ENCODE measurements at places on chromosomes 12 and 14.

- no peak for DNase-seq
These were observed 18.9 kb downstream of the DYRK2 start for GRCh38 chr12:67667276-67668073.

GRCh38 chr14:31206536-31207286 is 882 bp downstream of the HECTD1 start:
- no peak for DNase-seq

DNA sequence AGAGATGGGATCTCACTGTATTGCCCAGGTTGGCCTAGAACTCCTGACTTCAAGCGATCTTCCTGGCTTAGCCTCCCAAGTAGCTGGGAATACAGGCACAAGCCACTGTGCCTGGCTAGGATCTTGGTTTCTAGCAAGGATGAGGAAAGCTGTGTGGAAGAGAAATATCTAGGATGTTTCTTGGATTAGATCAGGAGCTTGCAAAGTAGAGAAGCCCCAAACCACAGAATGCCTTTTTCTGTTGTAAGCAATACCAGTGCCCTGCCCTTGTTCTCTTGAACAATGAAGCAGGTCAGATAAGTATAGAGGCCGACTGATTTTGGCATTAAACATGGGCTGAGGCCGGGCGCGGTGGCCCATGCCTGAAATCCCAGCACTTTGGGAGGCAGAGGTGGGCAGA is 44.3 kb upstream of the STRN3 start:
- no peak for DNase-seq

DNA sequence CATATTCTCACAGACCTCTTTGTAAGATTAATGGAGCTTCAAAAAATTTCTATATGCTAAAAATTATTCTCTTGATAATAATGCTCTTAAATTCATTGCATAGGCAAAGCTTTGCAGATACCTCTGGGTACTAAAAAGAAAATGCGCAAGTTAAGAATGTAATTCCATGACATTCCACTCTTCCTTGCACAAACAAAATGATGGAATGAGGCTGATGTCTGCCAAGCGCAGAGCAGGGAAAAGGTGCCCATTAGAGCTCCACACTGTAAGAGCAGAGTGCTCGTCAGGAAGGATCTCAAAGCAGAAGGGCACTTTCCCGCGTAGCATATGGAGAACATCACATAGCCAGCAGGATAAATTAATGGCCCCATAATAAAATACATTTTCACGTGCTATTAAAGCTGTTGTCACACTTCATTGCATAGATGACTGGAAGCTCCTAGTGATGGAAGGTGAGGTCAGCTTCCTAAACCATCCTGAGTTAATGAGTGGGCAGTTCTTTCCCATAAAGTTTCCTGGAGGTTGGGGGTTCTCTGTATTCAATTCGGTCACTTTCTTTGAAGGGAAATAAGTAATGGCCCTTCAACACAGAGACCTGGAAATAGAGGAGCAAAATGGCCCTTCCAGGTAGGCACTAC is 1058.9 kb downstream of the GALC start:
- DNase-seq, result no peak

DNA sequence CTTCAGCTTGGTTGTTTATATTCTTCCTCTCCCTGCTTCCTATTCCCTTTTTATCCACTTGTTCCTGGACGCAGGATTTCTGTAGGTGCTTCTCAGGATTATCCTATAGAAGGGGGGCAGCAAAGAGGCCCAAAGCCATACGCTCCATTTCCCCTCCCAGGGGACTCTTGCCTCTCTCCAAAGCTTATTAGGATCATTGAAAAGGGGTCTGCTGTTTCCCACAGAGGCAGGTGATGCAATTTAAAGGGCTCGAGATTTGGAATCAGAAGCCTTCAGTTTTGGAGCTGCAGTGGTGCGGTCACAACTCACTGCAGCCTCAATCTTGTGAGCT is 31.5 kb upstream of the SYNDIG1L start:
- DNase-seq, result no peak

GRCh38 chr12:6550294-6551062 is 5.4 kb downstream of the IFFO1 start:
- DNase-seq, result no peak

- no peak for DNase-seq
These were observed 84.6 kb downstream of the VCPKMT start for GRCh38 chr14:50031602-50032313.

- DNase-seq, result no peak
These were observed 13.2 kb upstream of the KRT78 start for GRCh38 chr12:52862023-52862422.

DNA sequence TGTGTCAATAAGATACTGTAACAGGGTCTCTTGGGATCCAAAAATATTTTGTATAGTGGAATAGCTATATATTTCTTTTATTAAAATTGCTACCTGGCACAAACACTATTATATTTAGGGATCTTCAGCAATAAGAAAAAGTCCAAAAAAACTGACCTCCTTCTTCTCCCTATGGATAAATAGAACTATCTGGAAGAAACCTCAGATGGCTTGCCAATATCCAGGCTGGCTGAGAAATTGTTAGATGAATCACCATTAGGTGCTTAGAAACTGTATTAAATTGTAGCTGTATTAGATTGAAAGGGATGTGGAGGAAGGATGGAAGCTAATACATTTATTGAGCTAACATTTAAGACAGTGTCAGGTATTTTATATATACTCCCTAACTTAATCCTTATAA is 66.0 kb downstream of the SLC38A6 start:
- DNase-seq, result no peak

- DNase-seq, result no peak
These were observed 1.0 kb upstream of the RPS6KL1 start for GRCh38 chr14:74924061-74924460.

DNA sequence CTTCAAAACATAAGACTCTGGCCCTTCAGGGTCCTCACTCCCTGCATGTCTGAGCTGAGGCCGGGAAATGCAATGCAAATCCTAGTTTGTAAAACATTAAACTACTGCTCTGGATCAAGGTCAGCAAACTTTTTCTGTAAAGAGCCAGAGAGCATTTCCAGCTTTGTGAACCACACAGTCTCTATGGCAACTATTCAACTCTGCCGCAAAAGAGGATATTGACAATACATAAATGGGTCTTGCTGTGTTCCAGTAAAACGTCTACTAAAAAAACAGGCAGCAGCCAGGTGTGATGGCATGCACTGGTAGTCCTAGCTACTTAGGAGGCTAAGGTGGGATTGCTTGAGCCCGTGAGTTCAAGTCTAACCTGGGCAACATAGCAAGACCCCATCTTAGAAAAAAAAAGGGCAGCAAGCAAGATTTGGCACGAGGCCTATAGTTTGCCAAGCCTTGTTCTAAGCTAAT is 22.3 kb downstream of the DDX24 start:
- no peak for DNase-seq

GRCh38 chr12:120999191-121000120 is 16.8 kb downstream of the C12orf43 start:
- no peak for DNase-seq

DNA sequence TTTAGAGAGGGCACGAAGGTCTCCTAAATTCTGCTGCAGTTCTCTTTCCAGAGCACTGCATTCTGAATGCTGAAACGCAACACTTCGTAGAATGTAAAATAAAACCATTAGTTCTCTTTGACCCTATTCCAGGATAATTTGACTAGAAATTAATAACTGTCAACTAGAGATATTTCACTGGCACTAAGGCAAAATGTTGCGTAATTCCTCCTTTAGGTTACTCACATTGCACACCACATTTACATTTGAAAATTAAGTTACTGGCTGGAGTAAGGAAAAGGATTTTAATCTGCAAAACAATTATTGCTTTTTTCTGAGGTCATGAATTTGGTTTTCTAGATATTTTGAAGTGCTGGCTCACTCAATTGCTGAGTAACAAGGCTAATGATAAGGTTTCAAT is 58.0 kb upstream of the TRHDE start:
- no peak for DNase-seq

DNA sequence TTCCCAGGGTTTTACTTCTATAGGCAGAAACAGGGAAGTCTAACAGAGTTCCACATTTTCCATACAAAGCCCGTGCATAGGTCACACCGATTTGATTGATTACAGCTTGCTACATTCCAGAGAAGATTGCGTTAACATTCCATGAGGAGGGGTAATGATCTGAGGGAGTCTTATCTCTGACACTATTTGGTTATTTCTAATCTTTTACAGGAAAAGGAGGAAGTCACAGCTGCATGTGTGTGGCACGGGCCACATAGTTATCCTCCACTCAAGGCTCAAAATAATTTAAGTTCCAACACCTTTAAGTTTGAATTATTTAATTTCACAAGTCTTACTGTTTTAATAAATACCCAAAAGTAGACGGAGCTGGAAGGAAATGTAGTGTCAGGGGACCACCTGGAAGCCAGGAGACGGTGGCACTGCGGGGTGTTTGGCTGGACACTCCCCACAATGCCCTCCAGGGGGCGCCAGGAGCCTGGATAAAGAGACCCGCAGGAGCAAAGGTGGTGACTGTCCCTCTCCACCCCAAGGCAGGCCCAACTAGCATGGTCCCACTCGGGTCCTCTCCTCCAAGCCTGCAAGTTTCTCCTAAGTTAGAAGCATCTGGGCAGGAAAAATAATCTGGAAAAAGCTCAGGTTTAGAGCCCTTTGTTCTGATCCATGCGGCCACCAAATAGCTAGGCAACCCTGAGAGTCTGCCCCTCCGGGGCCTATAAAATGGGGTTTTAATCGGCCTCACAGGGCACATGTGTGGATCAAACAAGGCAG is 20.2 kb downstream of the KRT8 start:
- DNase-seq, result no peak

DNA sequence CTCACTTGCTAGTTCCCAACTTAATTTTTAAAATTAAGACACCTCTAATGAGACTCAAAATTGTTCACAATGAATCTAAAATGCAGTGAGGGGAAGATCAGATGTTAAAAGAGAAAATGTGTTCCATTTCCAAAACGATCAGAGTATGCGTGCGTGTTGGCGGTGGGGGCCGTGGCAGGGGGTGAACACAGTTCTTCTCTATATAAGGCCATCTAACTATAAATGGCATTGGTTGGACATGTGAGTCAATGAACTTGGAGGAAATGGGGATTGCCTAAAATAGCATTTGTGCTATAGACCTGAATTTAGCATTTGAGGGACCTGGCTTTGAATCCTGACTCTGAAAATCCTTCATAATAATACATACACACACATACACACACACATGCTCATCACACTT is 149.4 kb downstream of the FOXN3 start:
- DNase-seq, result no peak

GRCh38 chr12:124000111-124000510 is 27.1 kb downstream of the ZNF664 start:
- no peak for DNase-seq

DNA sequence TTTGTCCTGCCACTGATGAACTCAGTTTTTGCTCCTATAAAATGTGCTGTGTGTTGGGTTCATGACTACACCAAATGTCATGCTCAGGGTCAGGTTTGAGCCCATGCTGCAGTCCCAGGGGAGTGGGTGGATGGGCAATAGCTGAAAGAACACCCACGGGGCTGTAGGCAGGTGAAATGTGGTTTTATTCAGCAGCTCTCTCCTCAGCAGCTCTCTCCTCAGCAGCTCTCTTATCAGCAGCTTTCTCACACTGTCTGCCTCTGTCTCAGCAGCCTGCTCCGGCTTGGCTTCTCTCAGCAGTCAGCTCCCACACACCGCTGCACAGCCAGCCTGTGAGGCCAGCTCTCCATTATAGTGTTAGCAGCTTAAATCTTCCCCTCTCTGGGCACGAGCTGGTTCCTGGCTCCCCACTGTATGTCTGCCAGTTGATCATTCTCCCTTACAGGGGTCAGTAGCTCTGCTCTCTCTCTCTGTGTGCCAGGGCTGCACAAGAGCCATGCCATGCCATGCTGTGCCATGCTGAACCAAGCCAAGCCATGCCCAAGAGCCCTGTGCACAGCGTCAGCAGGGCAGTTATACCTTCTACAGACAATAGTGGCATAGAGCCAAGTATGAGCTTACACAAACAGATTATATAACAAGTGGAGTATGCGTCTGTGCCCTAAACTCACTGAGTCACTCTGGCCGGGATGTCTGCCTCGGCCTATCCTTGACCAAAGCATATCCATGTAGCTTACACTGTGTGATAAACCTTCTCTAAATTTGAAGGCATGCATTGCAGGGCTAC is 303.3 kb upstream of the TMPO start:
- no peak for DNase-seq

- no peak for DNase-seq
These were observed 92.7 kb downstream of the NCOR2 start for GRCh38 chr12:124474709-124475108.

DNA sequence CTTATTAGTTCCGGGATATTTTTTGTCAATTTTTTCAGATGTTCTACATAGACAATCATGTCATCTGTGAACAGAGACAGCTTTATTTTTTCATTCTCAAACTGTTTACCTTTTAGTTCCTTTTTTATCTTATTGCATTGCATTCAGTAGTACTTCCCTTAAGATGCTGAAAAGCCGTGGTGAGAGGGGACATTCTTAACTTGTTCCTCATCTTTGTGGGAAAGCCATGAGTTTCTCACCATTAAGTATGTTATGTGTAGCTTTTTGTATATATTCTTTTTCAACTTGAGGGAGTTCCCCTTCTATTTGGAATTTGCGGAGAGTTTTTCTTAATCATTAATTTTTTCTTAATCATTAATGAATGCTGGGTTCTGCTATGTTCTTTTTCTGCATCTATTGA is 1727.1 kb upstream of the SEL1L start:
- DNase-seq, result no peak

GRCh38 chr12:115232455-115233156 is 548.6 kb upstream of the TBX3 start:
- no peak for DNase-seq

DNA sequence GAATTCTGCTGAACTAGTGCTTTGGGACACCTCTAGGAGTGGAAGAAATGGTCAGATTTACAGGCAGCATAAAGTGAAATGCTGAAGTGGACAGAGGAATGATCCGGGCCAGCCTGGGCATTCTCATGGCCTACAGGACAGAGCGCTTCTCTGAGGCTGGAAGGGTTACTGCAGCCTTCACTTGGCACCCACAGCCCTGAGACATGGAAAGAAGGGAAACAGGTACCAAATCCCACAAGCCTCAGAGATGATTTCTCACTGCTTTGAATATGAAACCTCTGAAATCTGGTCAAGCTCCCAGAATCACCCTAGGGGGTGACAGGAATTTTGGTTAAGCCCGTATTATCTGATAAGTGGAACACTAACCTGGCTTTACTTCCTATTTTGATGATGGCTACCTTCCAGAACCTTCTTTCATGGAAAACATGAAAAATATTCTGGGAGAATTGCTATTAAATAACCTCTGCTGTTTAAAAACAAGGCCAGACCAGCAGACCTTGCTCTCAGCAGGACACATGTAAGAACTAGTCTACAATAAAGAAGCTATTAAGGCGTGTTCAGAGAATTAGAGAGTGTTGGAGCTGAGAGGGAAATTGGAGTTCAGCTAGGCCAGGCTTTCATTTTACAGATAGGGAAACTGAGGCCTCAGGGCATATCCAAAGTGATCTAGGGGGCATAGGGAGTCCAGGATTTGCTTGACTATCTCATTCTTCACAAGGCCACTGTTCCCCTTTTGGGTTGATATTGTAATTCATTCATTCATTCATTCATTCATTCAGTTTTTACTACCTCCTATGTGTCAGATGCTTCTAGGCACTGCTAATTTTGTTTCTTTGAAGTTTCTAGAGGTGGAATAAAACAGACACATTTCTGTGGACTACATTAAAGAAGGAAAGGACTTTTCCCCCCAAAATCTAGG is 281.5 kb downstream of the ZFP36L1 start:
- DNase-seq, result no peak
